Activated CD4-positive, alpha-beta T cell treated with anti-CD3 and anti-CD28 coated beads, Interleukin-10, Interleukin-2, amounts not matched to agents 100 ng/mL and 50 ng/mL, durations not matched to agents 16 hours and 8 hours (primary cell): ENCODE measurements at places on chromosomes 2 and 18.
A peak's percentile ranks its signal among the peaks of the same experiment; 100 is the strongest.

DNA sequence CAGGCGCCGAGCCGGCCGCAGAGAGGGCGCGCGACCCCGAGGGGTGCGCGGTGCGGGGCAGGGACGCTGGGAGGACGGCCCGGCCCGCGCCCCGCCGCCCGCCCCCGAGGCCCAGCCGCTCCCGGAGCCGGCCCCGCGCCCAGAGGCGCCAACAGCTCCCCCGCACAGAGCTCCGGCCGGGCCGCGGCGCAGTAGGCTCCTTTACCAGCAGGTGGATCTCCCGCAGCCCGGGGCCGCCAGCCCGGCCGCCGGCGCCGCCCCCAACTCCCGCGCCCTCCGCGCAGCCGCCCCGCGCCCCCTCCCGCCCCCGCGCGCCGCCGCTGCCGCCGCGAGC, 258 bp downstream of the MGAT4A start:
- DNase-seq = peak; percentile 64

DNA sequence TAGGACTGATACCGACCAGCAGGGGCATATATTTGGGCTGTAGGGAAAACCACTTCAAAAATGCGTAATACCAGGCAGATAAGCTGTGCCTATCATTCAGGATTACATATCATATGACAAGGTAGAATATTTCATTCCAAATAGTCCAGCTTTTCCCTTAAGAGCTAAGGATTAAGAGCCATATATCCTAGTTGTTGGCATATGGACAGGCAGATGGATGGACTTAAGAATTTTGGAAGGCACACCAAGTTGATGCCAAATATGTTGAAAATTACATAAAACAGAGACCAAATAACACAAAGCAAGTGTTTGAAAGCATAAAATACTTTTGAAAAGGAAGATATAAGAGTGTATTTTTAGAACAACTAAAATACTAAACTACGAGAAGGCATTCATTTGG, 52.1 kb downstream of the LRRTM4 start:
- no peak for DNase-seq

DNA sequence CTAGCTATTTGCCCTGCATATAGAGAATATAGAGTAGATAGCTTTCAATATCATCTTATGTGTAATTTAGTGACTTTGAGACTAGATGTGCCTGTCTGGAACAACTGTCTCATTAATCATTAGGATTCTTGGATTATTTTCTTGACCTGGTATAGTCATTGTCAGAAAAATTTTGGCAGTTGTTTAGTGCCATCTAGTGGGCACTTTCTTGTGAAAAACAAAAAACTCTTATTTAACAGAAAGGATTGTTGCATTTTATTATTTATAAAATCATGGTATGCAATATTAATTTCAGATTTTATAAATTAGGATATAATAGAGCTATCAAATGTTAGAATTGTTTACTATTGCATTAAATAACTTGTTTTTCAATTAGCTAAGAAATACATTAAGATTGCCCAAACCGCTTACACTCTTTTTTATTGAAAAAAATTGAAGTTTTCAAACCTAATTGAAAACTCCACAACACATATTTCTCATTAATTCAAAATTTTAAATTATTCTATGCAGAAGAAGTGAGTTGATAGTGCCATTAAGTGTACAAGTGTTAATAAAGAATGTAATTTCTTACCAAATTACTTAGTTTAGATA, 80.3 kb downstream of the DYNAP start:
- peak; percentile 39 for DNase-seq

DNA sequence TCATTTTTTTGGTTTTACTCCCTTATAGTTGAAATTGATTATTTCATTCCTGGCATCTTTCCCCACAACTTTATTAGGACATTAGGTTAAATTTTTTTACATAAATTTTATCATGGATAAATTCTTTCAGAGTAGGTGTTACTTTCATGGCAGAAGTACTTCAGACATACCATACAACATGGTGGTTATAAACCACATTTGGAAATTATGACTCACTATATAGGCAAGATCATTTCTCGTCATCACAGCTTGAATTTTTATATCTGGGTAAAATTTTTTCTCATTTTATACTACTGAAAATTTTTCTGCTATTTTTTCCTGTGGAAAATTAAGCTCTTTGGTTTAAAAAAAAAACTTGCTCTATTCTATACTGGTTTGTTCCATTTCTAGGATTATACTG, 111.9 kb upstream of the COL5A2 start:
- peak; percentile 29 for DNase-seq

DNA sequence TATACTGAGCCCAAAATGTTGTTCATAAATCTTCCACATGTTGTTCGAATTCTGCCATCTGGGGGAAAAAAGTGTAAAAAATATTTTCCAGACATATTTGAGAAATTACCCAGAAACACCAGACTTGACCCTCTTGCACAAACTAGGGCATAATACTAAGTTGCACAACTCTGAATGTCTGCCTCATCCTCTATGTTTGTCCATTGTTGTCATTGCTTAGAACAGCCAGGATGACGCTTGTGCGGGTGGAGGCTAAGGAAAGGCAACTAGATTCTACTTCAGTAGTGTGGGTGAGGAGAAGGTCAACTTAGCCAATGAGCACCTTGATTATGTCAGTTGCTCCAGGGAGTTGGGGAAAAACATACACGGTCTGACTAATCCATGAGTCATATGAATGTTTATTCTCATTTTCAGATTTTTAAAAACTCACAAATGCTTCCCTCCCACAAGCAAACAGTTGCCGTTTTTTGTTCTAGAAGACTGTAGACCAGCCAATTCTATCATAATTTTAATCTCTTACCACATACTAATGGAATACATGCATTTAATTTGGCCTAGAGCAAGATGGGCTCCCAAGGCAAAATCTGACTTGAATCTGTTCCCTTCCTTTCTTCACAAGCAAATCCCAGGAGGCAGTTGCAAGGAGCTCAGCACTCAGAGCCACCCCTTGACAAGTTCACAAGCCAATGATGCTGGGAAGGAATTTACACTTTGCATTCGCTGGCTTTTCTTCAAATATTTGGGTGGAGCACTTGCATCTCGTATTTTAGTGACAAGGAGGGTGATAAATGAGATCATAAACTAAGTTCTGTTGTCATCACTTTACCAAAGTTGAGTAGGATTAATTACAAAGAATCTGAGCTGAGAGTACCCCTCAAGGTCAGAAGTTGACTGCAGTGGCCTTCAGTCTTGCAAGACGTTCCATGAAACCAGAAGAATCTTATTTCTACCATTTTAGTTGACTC, 163.2 kb upstream of the TWIST2 start:
- DNase-seq = peak; percentile 41

DNA sequence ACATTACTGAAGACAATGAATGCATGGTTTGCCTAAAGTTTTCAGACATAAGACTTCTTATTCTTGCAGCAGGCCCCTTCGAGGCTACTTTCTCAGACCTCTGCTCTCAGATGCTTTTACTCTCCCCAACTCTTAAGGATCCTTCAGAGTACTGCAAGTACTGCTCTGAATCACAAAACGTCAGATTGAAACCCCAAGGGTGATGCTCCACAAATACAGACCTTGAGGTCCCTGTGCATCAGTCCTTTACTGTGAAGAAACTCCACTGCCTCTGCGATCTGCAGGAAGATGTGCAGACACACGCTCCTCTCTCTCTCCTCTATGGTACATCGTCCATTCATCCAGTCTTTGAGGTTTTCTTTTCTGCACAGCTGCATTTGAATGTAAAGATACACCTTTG, 52.8 kb downstream of the EIF2AK3 start:
- DNase-seq = peak; percentile 89

DNA sequence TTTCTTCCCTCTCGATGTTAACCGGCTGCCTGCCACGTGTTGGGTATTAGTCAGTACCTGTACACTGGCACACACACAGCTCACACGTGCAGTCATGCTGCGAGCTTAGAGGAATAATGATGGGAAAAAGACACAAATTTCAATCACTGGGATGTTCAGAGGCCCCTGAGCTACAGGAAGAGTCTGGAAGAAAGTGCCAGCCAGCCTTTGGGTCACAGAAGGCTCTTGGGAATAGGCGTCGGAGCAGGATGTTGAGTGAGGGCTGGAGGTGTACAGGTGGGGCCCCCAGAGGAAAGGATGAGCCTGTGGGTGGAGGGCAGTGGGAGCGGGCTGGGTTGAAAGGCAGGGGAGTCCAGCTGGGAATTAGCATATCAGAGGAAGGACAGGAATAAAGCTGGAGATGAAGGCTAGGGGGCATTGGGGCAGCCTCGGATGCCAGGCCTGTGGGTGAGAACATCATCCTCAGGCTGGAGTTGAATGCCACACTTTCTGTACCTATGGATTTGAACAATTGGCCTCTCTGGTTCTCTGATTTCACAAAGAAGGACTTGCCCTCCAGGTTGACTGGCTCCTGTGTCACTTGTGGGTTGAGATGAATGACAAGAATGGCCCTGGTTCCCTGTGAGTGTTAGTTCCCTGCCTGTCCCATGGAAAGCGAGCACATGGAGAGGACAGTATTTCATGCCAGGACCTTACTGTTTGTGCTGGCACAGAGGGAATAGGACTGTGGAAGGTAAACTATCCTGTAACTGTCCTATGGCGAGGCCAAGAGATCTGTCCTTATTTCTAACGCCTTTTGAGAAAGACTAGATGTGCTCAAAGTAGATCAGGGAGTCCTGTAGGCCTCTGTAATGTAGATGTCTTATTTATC, 40.6 kb downstream of the GREB1 start:
- no peak for DNase-seq

GRCh38 chr2:133586978-133587377, 18.7 kb upstream of the NCKAP5 start:
- no peak for DNase-seq

DNA sequence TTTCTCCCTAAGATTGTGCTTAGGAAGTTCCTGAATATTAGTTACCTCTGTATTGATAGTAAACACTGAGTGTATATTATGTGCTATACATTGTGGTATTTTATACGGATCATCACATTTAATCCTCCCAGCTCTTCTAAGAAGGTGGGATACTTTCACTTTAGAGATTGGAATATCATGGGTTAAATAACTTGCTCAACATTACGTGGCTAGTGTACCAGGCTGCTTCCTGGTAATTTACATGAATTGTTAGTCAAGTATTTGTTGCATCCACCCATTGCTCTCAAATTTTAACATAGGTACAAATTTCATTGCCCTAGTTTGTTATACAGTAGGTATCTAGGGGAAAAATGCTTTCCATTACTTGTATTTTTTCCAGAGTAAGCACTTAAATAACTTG, 21.4 kb downstream of the FAM98A start:
- DNase-seq = no peak

DNA sequence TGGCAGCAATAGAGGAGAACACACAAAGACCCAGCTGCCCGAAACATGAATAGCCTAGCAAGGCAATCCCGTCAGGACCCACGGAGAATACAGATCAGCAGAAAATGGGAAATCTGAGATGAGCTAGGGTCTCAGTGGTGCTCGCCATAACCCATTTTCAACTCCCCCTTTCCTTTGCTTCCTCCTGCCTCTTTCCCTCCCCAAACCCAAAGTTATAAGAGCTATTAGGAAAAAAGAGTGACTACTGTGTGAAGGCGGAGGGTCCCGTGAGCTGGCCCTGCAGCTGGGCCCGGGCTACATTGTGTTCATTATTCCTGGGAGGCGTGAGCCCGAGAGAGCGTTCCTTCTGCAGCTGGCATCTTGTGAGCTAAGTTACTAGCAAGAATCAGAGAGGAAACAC, 118.4 kb downstream of the PID1 start:
- DNase-seq = no peak

DNA sequence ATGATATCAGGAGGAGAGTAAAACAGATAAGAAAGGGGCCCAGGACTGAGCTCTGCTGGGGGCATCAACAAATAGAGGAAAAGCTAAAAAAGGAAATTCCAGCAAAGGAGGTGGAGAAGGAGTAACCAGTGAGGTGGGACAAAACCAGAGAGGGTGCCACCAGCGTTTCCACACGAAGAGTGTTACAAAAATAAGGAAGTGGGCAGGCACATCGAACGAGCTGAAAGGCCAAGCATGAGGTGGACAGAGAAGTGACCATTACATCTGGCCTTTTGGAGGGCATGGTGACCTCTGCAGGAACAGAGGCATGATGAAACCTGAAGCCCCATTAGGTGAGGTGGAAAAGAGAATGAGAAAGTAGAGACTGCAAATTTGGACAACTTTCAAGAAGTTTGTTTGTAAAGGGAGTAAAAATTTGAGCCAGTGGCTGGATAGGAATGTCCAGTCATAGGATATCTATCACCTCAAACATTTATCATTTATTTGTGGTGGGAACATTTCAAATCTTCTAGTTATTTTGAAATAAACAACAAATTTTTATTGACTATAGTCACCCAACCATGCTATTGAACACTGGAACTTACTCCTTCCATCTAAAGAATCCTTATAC, 18.4 kb upstream of the VIT start:
- no peak for DNase-seq

DNA sequence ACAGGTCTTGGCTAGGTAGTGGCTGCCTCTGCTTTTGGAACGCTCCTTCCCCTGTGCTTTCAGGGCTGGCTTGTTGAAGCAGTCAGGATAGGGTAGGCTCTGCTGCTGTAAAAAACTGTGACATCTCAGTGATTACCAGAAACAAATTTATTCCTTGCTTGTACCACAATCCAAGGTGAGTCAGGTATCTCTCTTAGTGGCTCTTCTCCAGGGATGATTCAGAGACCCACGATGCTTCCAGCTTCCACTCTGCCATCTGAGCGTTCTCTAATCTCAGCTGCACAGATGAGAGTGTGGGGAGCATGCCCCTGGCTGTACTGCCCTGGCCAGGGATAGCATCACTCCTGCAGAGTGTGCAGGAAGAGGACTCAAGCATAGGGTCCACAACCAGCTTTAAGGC, 174.9 kb downstream of the VAPA start:
- no peak for DNase-seq

DNA sequence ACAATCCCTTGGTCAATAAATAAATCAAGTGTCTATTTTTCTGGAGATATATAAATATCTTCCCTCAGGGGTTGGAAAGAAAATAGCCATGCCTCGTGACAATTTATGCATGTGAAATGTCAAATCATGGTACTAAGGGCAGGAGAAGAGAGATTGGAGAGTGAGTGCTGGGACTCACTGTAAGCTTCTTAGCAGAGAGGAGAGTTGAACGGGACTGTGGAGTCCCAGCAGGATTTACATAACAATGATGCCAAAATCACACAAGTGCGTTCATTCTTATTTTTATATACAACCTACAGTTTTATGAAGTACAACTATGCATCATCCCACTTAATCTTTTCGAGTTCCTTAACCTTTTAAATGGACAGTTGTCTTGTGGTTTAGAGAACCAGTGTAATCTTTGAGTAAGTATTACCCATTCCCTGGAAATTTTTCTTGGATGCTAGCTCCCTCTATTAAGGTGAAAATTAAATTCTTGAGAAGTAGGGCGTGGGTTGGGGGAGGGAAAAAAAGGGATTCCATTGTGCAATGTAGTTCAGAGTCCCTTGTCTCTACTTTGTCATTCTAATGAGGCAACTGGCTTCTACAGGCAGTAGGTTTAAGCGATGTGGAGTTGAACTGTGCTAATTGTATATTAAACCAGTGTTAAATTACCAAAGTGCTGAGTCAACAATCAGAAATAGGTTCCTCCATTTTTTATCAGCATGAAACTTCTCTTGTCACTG, 143.6 kb upstream of the EPHA4 start:
- no peak for DNase-seq

DNA sequence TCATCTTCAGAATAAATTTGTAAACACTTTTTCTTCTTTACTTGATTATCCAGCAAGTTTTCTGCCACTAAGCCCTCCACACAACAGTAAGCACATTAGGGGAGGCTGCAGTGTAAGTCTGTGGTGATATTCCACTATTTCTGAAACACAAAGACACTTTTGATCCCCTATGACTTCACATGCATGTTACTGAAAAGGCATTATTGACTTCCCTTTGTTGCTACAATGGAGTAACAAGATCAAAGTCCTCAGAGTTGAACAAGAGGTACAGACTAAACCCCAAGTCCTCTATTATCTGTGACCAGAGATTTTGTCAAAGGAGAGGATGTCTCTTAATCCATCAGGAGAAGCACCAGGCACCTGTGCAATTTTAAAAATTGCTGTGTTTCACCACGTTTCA, 157.9 kb downstream of the CD226 start:
- DNase-seq = no peak
